Renal cortex interstitium (tissue), 15 donors: ENCODE measurements at places on chromosomes 16 and 17. TPM values are rescaled to one million over a fixed set of nuclear protein-coding genes. Genes with fewer than 3 reads are reported as not detected.

GRCh38 chr16:25126820-25127232, 15.3 kb downstream of the LCMT1 start:
- DNase-seq, result no peak

DNA sequence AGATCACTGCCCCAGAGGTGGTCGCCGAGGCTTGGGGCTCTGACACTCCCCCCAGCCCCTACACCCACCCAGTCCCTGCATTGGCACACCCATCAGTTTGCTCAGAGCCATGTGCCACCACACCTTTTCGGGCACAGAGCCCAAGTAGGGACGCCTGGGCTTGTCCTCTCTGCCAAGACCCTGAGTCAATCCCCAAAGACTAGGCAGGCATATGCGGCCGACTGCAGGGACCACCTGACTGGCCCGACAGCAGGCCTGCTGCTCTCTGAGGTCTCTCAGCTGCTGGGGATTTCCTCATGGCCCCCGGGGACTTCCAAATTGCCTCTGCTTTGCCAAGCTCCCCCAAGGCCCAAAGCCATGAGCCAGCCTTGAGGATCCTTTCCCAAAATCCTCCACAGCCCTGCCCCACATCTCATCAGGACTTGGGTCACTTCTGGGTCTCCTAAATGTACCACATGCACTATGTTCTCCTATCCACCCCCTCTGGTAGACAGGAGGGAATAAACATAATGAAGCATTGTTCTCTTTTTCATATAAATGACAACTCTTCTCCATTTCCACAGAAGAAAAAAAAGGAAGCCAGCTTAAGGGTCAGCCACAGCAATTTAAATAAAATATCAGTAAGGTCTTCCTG, 30.6 kb downstream of the MYO18A start:
- DNase-seq, result no peak

The TNP2 gene
- polyA plus RNA-seq, result not detected

- no peak for DNase-seq
Measured at GRCh38 chr17:38584350-38584925, 21.3 kb downstream of the SRCIN1 start.

DNA sequence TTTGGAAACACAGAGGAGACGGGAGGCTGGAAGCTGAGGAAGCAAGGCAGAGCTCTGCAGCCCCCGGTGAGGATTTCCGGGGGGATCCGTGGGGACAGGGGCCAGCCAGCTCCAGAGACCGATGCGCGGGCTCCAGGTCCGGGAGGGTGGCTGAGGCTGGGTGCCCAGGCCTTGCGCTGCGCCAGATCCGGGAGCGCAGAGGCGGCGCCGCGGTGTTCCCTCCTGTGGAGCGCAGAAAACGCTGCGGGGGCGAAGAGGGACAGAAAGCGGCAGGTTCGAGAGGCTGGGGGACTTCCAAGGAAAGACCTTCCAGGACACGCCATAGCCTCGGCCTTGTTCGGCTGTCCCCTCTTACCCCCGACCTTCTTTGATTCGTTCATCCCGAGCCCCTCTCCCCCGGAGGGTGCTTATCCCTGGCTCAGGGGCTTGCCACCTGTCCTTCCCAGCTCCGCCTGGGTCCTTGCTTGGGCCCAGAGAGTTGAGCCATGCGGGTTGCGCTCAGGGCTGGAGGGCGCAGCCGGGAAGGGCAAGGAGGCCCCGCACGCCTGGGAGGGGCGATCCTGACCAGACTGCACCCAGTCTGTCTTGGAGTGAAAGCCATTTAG, 697 bp upstream of the SHISA9 start:
- DNase-seq, result no peak

The SNN gene
- 41.9 TPM for polyA plus RNA-seq
